ENCODE measurements at places on chromosomes 16 and 17.

GRCh38 chr17:64326420-64327054 is 63.5 kb upstream of the TEX2 start:
- no peak for DNase-seq

DNA sequence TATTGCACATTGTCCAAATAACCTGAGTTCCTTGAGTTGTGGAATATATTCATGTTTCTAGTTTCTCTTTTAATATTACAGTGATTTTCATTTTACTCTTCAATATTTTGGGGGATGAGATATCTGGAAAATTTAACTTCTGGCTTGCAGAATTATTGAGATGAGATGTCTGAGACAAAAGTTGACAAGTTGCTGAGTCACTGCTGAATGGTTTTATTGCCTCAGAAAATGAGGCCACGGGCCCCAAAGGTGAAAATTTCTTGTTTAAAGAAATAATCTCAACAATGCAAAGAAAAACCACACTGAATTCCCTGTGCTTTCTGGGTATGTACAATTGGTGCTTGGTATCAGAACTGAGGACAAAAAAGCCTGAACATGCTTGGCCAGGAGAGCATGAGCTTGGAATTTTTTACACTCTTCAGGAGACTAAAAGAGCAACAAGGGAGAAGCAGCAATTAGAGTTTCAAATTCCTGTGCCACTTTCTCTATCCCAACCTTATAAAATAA is 129.2 kb upstream of the TOM1L1 start:
- no peak for DNase-seq

GRCh38 chr17:804541-805435 is 22.6 kb downstream of the MRM3 start:
- DNase-seq = no peak

- no peak for DNase-seq
Measured at GRCh38 chr17:36777118-36777517, 160.2 kb upstream of the LHX1 start.

DNA sequence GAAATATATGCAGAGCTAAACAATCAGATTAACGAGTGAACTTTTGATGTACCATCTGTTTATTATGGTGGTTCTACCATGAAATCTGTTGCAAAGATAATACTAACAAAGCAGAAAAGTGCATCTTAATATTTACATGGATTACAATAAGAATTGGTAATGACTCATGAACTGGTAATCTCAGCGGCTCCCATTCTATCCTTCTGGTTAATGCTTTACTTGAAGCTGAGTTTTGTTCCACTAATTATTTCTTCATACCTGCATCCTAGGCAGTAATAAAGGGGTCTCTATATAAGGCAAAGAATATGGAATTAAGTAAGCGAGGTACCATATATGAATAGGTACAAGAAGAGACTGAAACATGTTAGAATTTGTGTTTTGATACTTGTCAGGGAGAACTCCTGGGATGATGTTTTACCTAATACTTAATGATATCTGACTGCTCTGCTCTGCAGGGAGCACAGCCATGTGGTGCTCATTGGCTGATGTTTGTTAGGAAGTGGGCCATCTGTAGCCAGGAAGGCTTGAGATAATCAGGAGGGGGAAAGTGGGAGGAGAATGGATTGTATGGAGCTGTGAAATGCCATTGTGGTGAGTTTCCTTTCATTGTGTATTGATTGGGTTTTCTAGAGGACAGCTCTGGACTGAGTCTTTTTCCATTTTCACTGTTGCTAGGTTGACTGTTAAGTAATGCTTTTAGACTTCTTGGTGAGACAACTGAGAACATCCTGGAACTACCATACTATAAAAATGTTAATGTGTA is 52.6 kb downstream of the MAP2K6 start:
- no peak for DNase-seq

- no peak for DNase-seq
Measured at GRCh38 chr16:86783636-86784626, 205.6 kb downstream of the FOXL1 start.

- no peak for DNase-seq
Measured at GRCh38 chr16:7716660-7717550, 384.3 kb downstream of the RBFOX1 start.

GRCh38 chr17:75516619-75517296 is 430 bp downstream of the TSEN54 start:
- no peak for DNase-seq

- DNase-seq = no peak
Measured at GRCh38 chr16:77974883-77975282, 47.5 kb upstream of the CLEC3A start.

DNA sequence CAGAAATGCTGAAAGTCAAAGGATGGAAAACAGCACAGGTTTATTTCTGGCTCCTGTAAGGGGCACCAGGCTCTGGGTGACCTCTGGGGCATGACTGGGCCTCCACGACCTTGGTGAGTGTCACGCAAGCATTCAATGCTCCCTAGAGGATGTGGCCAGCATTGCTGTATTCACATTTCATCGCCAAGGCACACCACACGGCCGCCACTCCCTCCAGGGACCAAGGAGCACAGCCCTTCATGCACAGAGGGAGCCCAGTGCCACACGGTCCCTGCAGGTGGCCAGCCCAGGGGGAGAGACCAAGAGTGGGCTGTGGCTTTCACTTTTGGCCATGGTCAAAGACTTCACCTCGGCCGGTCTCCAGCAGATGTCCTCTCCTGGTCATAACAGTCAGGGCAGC is 137.4 kb upstream of the TNRC6C start:
- DNase-seq = no peak

DNA sequence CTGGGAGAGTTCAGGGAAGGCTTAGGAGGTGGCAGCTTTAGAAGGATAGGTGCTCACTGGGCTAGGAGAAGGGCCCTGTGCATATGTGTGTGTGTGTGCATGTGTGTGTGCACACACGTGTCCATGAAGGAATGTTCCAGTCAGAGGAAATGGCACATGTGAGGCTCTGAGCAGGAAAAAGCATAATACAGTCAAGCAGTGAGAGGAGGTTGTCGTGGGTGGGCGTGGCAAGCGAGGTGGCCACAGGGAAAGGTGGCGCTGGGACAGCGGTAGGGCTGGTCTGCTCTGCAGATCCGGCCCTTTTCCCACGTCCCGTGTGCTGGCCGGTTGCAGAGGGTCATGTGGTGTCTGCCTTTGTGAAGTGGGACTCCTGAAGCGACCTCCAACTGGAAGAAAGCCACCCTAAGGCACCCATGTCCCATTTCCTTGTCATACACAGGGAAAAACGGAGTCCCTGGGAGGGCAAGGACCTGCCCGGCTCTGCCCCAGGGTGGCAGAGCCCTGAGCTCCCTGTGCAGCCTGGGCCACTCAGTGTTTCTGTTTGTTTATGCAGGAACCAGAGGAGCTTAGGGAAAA is 40.1 kb downstream of the NT5M start:
- DNase-seq = no peak

GRCh38 chr16:14369734-14370598 is 260.1 kb downstream of the PARN start:
- no peak for DNase-seq

DNA sequence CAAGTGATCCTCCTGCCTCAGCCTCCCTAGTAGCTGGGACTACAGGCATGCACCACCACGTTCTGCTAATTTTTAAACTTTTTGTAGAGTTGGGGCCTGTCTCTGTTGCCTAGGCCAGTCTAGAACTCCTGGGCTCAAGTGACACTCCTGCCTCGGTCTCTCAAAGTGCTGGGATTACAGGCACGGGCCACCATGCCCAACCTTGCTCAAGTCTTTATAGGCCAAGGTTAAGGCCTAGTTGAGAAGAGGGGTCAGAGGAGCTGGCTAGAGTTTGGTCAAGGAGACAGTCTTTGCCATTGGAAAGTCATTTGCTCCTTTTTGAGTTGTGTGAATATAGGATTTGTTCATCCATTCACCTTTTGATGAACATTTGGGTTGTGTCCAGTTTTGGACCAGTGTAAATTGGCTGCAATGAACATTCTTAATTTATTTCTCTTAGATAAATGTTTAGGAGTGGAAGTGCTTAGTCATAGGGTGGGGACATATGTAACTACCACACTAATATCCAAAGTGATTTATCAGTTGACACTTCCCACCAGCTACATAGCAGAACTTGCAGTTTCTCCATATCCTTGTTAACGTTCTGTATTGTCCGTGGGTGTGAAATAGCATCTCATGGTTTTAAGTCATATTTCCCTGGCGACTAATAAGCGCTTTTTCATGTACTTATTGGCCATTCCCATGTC is 30.7 kb upstream of the ARHGAP17 start:
- no peak for DNase-seq

- DNase-seq = no peak
Measured at GRCh38 chr17:67671493-67671892, 46.2 kb upstream of the NOL11 start.

DNA sequence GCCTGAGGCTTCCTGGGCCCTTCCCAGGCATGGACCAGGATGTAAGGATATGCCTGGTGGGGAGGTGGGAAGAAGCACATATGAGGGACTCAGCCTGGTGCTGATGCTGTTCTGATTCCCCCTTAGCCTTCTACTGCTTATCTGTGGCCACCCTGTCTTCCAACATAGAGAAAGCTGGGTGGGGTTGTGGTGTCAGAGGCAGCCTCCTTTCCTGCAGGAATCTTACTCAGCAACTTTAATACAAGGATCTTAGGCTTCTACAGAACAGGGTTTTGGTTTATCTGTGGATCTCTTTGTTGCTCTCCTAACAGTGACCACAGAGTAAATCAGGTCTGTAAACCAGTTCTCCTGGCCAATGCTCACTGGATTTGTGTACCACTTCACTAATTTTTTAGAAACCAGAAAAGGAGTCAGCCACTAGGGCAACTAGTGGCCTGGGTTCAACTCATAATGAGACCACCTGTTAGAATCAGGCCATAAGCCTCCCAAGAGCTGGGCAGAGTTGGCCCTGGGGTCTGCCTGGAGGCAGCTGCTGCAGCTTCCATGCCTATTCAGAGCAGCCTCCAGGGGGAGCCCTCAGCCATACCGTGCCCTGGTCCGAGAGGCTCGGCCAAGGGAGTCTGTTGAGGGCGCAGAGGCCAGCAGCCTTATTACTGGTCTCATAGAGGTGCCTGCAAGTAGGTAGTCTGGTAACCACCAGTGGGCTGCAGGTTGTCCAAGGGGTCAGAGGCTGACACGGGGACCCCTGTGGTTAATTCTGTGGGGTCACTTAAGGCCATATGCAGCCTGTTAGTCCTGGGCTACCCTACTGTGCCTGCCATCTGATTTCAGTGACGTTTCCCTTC is 7.1 kb downstream of the HAS3 start:
- DNase-seq = no peak

DNA sequence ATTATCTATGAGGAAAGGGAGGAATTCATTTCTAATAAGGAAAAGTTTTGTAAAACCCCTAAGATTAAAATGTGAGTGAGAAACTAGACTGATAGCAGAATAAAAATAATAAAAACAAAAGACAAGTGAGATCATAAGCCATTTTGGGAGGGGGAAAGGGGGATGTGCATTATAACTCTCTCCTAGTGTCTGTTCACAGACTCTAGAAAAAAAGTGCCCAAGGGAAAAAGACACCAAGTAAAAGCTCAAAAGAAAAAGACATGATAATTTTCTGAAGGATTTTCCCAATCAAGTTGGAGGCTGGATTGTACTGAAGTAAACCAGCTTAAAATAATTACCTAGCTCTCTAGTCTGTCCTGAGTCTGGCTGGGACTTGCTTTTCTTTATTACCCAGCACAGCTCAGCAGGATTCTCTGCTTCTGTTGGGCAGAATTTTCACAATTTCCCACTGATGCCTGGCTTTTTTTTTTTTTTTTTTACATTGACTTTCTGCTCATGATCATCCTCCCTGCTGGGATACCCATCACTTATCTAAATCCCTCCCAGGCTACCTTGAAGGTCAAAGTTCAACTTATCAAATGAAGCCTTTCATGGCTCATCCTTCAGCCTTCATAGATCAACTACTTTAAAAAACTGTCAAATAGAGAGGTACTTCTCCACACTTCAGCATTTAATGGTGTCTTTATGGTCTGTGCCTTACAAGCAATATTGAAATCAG is 124.2 kb upstream of the KCNJ16 start:
- no peak for DNase-seq

GRCh38 chr16:6204945-6205344 is 1107.3 kb upstream of the EEF2KMT start:
- DNase-seq = no peak

DNA sequence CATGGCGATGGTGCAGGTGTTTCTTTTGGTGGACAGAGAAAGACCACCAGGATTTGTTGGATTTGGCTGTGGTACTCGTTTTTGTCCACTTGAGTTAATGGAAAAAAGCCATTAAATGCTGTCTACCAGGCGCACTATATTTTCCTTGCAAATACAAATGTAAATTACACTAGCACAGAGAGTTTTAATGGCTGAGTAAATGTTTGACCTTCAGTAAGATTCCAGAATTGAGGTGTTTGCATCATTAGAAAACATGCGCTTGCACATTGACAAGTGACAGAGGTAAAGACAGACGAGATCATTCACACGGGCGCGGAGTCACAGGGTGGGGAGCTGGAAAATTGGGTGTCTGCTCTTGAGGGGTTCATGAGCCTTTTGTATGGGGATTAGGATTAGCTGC is 53.5 kb upstream of the AKTIP start:
- DNase-seq = no peak

DNA sequence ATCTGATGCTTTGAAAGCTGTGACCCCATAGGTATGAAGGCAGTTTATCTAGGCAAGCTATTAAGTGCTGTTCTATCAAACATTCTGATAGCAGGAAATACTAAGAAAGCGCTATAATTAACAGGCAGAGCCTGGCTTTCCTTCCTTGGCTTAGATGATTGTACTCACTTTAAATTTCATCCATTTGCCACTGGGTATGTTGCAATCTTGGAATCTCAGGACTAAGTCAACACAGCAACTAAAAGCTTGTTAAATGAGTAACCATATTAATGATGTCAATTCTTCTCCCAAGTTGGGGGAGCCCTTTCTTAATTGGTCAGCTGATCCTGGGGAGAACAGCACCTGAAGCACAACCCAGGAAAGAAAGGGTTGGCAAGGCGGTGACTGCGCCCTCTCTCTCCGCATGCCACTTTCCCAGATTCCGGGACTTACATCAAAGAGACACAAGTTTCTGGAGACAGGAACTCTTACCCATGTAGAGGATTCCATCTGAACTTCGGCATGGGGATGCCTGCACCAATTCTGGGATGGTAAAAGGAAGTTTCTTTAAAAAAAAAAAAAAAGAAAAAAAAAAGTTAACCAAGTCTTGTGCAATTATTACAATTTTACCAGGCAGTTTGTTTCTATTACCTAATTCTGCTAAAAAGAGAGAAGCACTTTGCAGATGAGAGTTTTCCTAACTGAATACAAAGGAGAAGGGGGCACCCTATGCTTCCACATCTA is 54.4 kb upstream of the ICAM2 start:
- no peak for DNase-seq

DNA sequence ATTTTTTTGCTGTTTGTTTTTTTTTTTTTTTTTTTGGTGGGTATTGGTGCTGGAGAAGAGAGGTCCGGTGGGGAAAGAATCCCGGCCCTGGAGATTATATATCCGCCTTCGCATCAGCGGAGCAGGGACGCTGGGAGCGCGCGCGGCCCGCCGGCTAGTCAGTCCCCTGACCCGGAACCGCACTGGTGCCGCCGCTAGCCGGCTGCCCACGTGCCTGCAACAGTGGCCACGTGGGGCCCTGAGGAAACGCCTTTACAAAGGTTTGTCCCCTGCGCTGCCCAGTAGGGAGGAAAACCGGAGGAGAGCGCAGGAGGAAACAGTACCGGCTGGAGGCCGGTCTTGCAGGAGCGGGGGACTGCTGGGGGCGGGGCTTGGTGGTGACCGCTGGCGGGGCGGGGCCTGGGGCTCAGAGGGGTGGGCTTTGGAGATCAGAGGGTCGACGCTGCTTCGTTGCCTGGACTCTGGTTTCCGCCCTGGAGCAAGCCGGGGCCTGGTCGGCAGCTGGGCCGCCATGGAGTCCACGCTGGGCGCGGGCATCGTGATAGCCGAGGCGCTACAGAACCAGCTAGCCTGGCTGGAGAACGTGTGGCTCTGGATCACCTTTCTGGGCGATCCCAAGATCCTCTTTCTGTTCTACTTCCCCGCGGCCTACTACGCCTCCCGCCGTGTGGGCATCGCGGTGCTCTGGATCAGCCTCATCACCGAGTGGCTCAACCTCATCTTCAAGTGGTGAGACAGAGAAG is at the start of gene G6PC3:
Gene G6PC3 (plus strand): TSS at position 281 of the 743 bp plus-strand sequence. CDS start 231 bp downstream, at position 512.
- peak; percentile 65 for DNase-seq

Data from stimulated activated CD8-positive, alpha-beta memory T cell treated with anti-CD3 and anti-CD28 coated beads, Interleukin-4, amount 100 ng/mL, for 4 hours (primary cell).